ENCODE measurements at places on chromosomes 16 and 17.

DNA sequence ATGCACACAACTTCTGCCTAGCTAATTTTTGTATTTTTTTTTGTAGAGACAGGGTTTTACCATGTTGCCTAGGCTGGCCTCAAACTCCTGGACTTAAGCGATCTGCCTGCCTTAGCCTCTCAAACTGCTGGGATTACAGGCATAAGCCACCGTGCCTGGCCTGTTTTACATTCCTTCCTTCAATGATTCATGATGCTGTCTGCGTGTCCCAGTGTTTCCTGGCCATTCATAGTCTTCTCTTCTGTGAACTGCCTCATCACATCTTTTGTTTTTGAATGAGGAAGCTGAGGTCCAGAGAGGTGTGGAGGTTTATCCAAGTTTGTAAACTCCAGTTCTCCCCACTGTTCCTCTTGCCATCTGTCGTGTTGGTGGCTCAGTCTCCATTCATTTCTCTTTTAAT is 64.5 kb upstream of the MED9 start:
- peak; percentile 55 for DNase-seq

GRCh38 chr16:84659656-84660300 is 11.5 kb downstream of the KLHL36 start:
- DNase-seq = no peak

DNA sequence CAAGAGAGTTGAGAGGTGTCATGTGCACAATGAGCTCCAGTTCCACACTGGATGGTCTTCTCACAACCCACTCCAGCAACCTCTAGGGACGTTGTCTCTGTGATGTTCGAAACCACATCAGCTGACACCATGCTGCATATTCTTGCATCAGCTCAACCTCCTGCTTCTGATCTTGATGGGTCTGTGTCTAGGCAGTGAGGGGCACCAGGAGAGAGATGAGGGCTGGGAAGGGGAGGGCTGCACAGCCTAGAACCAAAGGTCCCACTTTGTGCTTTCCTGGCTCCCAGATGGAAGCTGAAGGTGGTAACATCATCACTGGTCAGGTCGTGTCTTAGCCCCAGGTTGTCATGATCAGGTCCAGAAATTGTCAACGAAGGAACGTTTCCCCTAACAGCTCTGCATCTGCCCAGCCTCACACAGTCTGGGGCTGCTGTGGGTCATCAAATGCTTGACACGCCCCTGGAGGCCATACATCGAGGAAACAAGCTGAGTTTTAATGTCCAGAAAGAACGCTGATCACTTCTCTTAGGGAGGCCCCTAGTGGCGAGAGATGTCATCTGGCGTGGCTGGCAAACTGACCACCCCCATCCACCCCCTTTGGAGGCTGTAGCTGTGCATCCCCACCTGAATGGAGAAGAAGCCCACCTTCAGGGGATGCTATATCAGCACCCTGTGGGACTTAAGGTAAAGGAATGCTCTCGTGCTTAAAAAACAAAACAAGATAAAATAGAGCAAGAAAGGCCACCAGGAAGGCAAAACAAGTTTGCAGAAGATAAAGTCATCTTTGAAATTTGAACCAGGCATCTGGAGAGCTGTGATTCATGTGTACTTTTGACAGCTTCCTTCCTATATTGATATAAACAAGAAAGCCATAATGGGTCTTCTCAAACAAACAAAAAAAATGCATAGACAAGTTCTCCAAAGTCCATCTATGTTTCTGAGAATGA is 58.3 kb downstream of the WIPI1 start:
- DNase-seq = peak; percentile 92

DNA sequence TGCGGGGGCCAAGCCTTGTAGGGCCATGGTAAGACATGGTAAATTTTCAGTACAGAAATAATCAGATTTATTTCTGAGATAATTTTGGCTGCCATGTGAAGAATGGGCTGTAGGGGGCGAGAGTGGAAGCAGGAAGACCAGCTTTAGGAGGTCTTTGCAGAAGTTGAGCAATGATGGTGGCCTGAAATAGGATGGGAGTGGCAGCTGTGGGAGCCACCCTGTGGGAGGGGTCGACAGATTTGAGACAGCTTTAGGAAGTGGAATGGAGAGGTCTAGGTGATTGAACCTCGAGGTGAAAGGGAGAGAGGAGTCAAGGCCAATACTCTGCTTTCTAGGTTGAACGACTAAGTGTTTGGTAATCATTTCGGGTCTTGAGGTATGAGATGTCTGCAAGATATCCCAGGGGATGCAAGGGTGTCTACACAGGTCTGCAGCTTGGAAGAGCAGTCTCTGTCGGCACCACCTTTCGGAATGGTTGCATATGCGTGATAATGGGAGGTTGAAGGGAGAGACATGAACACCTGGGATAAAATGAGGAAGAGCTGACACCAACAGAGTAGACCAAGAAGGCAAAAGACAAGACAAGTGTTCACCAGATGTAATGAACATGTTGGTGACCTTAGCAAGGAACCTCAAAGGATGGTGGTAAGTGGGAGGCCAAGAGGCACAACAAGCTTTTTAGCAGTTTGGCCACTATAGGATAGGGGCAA is 4.2 kb upstream of the ATXN7L3 start:
- peak; percentile 89 for DNase-seq

DNA sequence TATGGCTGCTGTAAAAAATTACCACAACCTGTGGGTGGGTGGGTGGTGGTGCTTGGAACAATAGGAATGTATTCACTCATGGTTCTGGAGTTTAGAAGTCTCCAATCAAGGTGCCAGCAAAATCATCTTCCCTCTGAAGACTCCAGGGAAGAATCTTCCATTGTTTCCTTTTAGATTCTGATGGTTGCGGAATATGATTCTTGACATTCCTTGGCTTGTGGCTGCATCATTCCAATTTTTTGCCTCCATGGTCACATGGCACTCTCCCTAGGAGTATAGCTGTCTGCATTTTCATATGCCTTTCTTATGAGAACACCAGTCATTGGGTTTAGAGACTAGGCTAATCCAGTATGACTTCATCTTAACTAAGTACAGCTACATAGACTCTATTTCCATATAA is 401.0 kb downstream of the HS3ST3B1 start:
- DNase-seq = no peak

DNA sequence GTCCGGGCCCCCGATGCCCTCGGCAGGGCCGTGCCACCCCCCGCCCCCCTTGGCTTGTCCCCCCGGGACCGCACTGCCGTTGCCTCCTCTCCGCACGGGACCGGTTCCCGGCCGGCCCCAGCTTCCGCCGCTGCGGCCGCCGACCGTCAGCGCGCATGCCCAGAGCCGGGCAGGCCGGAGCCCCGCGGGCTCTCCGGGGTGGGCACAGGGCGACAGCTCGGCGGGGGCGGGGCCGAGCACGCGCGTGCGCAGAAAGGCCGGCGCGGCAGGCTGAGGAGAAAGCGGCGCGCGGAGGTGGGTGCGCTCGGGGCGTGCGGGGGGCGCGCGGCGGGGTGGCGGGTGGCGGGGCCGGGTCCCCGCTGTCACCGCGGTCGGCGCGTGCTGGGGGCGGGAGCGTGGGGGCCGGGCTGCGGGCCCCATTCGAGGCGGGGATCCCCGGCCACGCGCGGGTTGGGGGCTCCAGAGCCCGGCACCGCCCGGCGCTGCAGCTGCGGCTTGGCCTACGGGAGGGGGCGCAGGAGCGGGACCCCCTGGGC is at the start of gene TBC1D24:
Gene TBC1D24 (plus strand): TSS at position 251 of the 536 bp plus-strand sequence. CDS start 21,022 bp downstream, outside the sequence.
- peak; percentile 96 for DNase-seq

DNA sequence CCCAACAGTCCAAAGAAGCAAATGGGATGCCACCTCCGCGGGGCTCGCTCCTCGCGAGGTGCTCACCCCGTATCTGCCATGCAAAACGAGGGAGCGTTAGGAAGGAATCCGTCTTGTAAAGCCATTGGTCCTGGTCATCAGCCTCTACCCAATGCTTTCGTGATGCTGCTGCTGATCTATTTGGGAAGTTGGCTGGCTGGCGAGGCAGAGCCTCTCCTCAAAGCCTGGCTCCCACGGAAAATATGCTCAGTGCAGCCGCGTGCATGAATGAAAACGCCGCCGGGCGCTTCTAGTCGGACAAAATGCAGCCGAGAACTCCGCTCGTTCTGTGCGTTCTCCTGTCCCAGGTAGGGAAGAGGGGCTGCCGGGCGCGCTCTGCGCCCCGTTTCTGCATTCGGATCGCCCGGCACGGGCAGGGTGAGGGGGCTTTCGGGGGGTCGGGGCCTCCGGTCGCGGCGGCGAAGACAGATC is at the start of gene CDH13:
Gene CDH13 (plus strand): TSS at position 179 of the 471 bp plus-strand sequence.
- peak; percentile 81 for DNase-seq

DNA sequence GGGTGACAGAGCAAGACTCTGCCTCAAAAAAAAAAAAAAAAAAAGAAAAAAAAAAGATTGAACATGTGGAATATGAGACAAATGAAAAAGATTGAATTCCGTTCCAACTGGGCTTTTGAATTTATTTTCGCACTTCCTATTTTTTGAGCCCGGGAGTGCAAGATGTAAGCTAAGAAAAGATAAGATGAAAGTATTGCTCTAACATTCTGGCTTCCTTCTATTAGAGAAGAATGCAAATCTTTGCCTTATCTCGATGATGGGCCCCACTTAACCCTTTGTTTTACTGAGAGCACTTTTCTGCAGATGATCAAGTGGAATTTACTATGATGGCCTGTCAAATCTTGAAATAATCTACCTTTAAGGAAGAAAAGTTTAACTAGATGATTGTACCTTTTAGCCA is 96.3 kb downstream of the WWOX start:
- no peak for DNase-seq

DNA sequence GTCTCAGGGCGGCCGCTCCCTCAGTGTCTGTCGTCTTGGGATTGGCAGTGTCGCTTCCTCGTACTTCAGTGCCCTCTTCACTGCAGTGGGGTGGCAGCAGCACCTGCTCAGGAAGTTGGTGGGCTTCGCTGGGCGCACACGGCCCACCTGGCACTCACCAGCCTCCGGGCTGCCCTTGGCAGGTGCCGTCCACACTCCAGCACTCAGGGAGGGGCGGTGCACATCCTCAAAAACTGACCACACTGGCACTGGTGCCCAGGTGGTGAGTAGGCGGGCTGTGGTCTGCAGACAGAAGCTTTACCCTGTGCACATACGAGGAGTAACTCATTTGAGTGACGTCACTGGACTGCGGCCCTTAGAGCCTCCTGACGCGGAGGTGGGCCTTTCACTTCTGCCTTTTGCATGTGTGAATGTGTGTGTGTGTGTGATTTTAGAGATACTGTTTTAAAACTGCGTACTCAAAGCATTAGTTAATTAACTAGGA is 94.6 kb downstream of the BANP start:
- no peak for DNase-seq

GRCh38 chr16:66375451-66375850 is 9.0 kb downstream of the CDH5 start:
- DNase-seq = no peak

DNA sequence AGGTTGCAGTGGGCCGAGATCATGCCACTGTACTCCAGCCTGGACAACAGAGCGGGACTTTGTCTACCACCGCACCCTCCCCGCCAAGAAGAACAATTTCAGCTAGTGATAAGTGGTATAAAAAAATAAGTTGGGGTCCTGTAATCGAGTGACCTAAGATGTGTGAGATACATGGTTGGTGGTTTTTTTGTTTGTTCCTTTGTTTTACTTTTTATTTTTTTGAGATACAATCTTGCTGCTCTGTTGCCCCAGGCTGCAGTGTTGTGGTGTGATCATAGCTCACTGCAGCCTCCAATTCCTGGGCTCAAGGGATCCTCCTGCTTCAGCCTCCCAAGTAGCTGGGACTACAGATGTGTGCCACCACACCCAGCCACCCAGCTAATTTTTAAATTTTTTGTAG is 58.7 kb downstream of the PITPNC1 start:
- DNase-seq = no peak

- peak; percentile 82 for DNase-seq
Observed at GRCh38 chr16:63461248-63461841, 1425.1 kb upstream of the CDH8 start.

DNA sequence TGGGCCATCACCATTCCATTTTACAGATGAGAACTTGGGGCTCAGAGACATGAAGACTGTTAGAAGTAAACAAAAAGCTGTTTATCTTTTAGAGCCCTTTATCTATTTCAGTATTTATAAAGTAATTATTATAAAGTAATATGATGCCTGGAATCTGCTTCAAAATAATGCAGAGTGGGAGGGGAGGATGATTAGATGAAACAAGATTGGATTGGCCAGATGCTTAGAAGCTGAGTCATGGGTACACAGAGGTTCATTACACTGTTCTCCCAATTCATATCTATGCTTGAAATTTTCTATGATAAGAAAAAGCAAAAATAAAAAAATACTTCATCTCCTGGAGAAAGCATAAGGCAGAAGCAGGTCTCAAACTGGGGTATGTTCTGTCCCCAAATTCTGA is 29.4 kb downstream of the TOM1L2 start:
- DNase-seq = peak; percentile 66

- DNase-seq = peak; percentile 44
Observed at GRCh38 chr17:82272495-82273326, 789 bp downstream of the CSNK1D start.

DNA sequence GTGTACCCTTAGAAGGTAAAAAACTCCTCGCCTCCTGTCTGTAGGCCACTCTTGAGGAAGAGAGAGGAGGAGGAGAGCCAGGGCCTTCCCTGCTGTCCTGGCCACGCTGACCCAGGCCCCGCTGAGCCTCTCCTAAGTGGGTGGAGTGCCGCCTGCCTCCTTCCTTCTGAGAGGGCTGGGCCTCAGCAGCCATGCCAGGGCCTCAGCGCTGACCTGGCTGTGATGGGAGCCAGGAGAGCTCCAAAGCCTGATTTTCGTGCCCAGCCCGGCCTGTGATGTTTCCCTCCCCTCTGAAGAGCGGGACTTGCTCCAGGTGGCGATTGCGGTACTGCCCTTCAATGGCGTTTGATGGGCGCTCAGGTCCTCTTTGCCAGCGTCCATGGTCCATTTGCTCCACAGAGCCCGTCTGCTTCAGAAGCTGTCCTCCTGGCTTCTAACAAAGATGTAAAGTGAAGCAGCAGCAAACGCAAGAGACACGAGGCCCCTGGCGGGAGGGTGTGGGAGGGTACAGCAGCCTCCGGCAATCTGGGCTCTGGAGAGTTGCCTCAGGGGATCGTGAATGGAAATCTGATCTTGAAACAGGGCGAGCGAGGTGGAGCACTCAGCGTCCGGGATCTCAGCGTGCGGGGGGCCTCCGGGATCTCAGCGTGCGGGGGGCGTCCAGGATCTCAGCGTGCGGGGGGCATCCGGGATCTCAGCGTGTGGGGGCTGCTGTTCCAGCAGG is 93.5 kb downstream of the NPIPB11 start:
- DNase-seq = no peak

GRCh38 chr16:57318240-57318970 is 33.9 kb upstream of the PLLP start:
- peak; percentile 73 for DNase-seq

Measured in adipocyte (in vitro differentiated cells).